ENCODE measurements at places on chromosomes 5 and 9. TPM values are rescaled to one million over a fixed set of nuclear protein-coding genes. Genes with fewer than 3 reads are reported as not detected.

The SLCO6A1 gene
- not detected for total RNA-seq

The NKD2 gene
- total RNA-seq, result 0.40 TPM

The PLPP7 gene
- total RNA-seq, result 0.15 TPM

The CORO2A gene
- total RNA-seq, result 6.5 TPM

The ITGA1 gene
- total RNA-seq, result 23.5 TPM
